ENCODE measurements at places on chromosomes 3 and 15.
A peak's percentile ranks its signal among the peaks of the same experiment; 100 is the strongest.

GRCh38 chr3:59404851-59405250, 355.0 kb upstream of the CFAP20DC start:
- no peak for DNase-seq

- DNase-seq: no peak
These were observed 278.5 kb downstream of the PLOD2 start for GRCh38 chr3:145882436-145882835.

DNA sequence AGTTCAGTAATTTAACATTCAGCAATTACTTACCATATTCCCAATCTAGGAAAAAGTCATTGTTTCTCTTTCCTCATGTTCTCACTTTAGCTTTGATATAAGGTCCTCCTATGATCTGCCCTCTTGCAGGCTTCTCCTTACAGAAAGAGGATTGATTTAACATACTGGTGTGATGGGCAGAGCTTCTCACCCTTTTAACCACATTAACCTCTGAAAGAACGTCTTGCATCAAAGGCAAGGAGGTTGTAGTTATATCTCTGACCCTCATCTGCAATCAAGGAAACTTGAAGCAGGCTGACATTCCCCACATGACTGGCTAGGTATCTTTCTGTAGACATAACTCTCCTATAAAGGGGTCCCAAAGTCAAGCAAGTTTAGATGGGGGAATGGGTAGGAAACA, 39.5 kb downstream of the BTLA start:
- DNase-seq: no peak

GRCh38 chr15:63049783-63050371, 7.3 kb downstream of the TPM1 start:
- no peak for DNase-seq

DNA sequence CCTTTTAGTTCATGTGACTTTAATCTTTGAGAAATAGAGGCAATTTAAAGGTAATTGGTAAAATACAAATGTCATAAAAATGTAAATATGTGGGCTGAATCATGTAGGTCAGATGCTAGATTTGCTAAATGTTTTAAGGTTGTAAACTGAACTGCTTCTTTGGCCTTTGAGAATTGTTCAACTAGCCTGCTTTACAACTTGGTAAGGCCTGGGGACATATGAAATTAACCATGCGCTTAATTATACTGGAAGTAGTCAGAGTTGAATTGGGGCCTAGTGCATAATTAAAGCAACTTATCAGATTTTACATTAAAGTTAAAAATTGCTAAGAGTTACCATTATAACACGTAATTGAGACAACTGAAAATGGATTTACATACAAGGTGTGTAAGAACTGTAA, 21.0 kb upstream of the TMEM45A start:
- DNase-seq: no peak

GRCh38 chr3:54954022-54954421, 26.2 kb upstream of the LRTM1 start:
- no peak for DNase-seq

GRCh38 chr3:193301433-193301832, 60.4 kb downstream of the PLAAT1 start:
- peak; percentile 48 for DNase-seq
